ENCODE measurements at places on chromosomes 7 and 10.

GRCh38 chr10:11856089-11856488, 32.9 kb downstream of the PROSER2 start:
- no peak for DNase-seq

DNA sequence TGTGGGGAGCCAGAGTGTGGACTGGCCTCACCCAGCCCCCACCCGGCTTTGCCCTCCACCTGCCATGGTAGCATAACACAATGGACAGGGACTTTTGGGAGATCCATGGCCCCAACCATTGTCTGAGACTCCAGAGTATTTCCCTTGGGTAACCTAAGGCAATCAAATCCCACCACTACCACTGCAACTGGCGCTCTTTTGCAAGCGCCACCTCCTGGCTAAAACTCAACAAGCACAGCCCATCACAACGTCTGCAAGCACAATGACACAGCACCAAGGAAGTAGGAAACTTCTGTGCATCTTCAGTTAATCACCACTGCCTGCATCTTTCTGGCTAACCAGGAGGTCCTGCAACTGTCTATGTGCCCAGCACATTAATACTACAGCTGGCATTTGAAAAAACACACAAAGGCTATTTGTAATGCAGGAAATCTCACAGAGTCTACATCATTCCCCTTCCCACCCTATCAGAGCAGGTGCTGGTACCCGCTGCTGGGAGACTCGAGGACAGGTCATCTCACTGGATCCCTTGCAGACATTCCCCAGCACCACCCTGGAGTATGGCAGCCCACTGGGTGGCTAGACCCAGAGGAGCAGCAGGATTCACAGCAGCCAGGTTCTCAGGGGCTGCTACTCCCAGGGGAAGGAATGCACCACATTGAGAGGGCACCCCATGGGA, 27.7 kb downstream of the ANKRD26 start:
- DNase-seq, result no peak

GRCh38 chr7:101699399-101699798, 70.3 kb upstream of the MYL10 start:
- no peak for DNase-seq

- DNase-seq, result no peak
Measured at GRCh38 chr10:62121187-62121530, 147.5 kb downstream of the RTKN2 start.

- no peak for DNase-seq
Measured at GRCh38 chr7:92682330-92682729, 92.1 kb upstream of the FAM133B start.

GRCh38 chr7:55177068-55177530, 158.3 kb downstream of the EGFR start:
- no peak for DNase-seq

GRCh38 chr10:125838802-125839575, 15.6 kb downstream of the BCCIP start:
- no peak for DNase-seq

DNA sequence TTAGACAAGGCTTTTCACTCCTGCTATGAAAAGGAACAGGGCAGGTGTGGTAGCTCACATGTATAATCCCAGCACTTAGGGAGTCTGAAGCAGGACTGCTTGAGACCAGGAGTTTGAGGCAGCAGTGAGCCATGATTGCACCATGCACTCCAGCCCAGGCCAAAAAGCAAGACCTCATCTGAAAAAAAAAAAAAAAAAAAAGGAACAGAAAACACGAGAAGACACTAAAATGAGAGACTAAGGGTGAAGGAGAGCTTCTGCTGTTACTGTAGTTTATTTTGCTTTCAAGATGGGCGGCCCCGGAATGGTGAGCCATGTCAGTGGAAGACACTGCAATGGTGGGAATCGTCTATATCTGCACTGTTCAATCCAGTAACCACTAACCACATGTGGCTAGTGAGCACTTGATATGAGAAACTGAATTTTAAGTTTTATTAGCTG, 9.9 kb downstream of the PIP4K2A start:
- peak; percentile 59 for DNase-seq

DNA sequence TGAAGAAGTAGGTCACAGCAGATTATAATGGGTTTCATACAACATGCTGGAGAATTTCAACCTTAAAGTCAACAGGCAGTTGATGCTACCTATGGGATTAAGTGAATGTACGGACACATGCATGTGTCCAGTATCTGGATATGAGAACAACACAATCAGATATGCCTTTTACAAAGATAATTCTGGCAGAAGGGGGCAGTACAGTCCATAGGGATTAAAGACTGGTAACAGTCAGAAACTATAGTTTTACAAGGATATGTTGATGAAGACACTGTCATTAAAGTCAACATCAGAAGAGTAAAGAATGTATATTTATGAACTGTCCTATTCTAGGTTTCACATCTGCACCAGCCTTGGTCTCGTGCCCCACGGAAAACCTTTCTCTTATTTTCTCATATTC, 41.5 kb downstream of the ANKMY2 start:
- no peak for DNase-seq

DNA sequence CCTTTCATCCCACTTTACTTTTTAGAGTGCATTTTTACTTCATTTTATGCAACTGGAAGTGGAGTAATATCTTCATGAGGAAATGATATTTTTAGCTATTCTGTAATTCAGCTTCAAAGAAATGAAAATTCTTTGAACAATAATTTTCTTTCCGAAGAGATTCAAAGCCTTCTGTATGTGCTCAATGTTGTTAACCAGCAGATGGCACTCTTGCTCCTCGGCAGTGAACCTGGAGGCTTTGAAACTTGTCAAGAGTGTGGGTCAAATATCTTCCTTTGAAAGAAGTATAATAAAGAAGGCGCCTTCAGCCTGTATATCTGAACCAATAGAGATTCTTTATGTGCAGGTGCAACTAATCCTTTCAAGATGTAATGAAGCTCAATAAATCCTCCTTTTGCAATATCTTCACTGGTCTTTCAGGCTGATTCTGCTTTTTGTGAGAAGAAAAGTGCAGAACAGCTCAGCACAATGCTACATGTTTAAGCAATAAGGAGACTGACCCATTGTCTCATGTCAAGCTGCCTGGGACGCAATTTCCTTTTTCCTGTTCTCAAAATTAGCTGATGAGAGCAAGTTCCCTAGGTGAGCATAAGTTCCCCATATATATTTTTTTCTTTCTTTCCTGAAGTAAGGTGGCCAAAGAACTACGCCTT, 258.4 kb downstream of the SEMA3A start:
- DNase-seq, result peak; percentile 69

DNA sequence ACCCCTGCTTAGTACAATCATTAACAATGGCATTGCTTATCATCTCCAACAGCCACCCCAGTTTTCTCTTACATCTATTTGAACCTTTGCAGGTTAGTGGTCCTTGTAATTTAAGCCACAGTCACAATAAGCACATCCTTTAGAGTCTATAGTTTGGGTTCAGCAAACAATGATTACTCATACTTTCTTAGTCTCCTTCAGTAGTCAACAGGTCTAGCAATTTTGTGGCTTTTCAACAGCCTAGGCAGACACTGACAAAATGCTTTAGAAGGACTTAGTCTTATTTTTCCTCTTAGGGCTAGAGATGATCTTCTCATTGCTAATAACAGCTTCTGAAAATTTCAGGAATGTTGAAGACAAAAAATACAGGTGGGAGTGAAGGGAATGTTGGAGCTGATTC, 32.3 kb upstream of the FAM204A start:
- no peak for DNase-seq

- no peak for DNase-seq
Measured at GRCh38 chr7:127317447-127317961, 64.8 kb upstream of the GRM8 start.

GRCh38 chr7:155584261-155584660, 37.9 kb upstream of the CNPY1 start:
- DNase-seq, result no peak

- DNase-seq, result no peak
Measured at GRCh38 chr7:137931823-137932222, 70.1 kb downstream of the CREB3L2 start.

GRCh38 chr10:121732656-121733445, 134.6 kb upstream of the FGFR2 start:
- no peak for DNase-seq

- DNase-seq, result no peak
Measured at GRCh38 chr10:28111712-28112111, 112.8 kb upstream of the ODAD2 start.

GRCh38 chr7:44264221-44264931, 61.0 kb downstream of the CAMK2B start:
- no peak for DNase-seq

- DNase-seq, result no peak
Measured at GRCh38 chr7:40694991-40695390, 560.2 kb downstream of the SUGCT start.

GRCh38 chr10:37975401-37975991, 951 bp downstream of the ZNF25 start:
- DNase-seq, result peak; percentile 21

- DNase-seq, result no peak
Measured at GRCh38 chr10:99232360-99232999, 3.2 kb downstream of the HPSE2 start.

GRCh38 chr10:130354573-130354954, 218.4 kb downstream of the GLRX3 start:
- DNase-seq, result no peak

GRCh38 chr10:32004161-32004591, 52.0 kb downstream of the KIF5B start:
- DNase-seq, result no peak

GRCh38 chr7:70016044-70016770, 417.9 kb downstream of the AUTS2 start:
- peak; percentile 11 for DNase-seq

GRCh38 chr7:40382145-40382544, 247.3 kb downstream of the SUGCT start:
- DNase-seq, result no peak

DNA sequence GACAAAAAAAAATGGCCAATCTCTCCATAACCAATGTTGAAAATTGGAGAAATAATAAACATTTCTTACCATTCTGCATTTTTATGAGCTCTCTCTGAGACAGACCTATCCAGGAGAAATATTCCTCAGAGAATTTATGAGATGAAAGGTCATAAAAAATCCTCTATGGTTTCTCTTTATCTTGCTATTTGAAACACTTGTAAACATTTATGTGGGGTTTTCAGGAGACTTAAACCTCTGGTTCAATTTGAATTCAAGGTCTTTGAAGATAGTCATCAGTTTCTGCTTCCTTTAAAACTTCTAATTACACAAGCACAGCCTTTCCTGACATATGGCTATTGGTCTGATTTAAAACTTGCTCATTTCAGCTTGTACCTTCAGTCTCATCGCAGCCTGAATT, 78.5 kb upstream of the APBB1IP start:
- no peak for DNase-seq

DNA sequence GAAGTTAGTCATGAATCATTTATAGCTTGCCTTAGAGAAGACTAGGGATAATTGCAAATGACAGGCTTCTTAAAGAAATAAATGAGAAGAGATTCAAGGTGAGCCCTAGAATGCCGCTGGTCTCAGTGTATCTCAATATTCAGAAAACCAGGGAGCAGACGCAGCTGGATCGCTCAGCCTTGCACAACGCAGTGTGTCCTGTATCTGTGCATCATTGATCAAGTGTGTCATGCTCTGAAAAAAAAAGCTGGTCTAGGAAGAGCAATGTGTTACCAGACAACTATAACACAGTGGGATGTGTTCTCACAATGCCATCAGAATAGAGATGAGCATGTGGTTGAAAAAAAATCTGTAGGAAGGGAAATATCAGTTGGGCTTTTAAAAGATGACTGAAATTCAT, 230.1 kb downstream of the CALN1 start:
- DNase-seq, result no peak

- DNase-seq, result no peak
Measured at GRCh38 chr7:18901982-18902421, 215.4 kb downstream of the TWIST1 start.
